DMS53 (cell line): ENCODE measurements at places on chromosomes 3 and 15.

DNA sequence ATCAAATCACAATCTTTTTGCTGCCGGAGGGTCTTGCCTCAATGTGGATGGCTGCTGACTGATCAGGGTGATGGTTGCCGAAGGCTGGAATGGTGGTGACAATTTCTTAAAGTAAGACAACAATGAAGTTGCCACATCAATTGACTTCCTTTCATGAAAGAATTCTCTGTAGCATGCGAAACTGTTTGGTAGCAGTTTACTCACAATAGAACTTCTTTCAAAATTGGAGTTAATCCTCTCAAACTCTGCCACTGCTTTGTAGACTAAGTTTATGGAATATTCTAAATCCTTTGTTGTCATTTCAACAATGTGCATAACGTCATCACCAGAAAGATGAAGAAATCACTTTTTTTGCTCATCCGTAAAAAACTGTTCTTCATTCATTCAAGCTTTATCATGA lies 65.8 kb downstream of the B3GNT5 start:
- DNase-seq, result no peak

GRCh38 chr15:77568014-77568972 lies 64.4 kb downstream of the LINGO1 start:
- DNase-seq, result no peak

GRCh38 chr3:155891321-155891720 lies 20.9 kb downstream of the GMPS start:
- no peak for DNase-seq

DNA sequence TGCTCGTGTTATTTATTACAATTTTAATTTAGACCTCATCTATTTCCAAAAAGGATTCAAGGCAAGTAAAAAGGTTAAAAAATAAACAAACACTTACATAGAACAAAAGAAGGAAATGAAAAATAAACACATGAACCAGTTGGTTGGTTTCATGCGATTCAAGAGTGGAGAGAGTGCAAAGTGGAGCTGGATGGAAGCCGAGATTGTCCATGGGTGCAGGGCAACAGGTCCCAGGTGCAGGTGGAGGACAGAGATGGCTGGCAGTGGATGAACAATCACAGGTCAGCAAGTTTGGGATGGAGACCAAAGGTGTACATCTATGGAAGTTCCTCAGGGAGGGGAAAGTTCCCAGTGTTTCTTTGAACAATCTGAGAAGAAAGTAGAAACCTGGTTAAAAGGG lies 11.6 kb upstream of the SEMA5B start:
- peak; percentile 46 for DNase-seq

DNA sequence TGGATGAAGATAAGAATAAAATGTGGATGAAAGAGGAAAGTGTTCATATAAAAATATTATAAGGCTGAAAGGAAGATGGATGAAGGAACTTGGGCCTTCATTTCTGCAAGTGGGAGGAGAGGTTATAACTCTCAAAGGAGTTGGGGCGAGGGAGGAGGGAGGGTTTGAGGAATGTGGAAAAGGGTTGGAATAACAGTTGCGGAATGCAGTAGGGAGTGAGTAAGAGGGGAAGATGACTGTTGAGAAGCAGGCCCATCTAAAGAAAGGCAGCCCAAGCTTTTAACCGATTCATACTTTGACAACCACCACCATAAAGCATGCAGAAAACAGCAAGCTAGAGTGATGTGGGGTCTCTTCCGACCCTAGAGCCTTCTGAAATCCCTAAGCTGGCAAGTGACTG lies 8.3 kb upstream of the TM4SF4 start:
- no peak for DNase-seq

- DNase-seq, result peak; percentile 74
These were observed at the start of gene IL17RD for GRCh38 chr3:57164657-57165573. Gene IL17RD, minus strand, starts transcription at chr3:57165353. Its CDS starts 67 bp downstream, at chr3:57165286.

- no peak for DNase-seq
These were observed 15.8 kb downstream of the PLXNA1 start for GRCh38 chr3:126998728-126999127.

DNA sequence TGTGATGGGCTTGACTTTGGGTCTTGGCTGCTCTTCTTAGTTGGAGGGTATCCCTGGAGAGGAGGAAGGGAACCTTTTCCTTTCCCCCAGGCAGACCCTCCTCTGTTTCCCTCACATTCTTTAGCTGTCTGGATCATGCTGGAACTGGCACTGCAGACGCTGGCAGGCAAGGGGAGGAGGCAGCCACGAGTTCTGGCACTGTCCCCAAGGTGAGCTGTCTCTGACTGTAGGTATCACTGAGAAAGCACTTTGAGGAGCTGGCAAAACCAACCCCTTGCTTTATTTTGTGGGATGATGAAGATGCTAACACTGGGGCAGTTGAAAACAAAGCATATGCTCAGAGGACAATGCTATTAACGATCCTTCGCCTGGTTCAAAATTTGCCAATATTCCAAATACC lies 175.0 kb downstream of the SOX2 start:
- no peak for DNase-seq

GRCh38 chr3:88589138-88589537 lies 439.4 kb downstream of the C3orf38 start:
- DNase-seq, result no peak

- no peak for DNase-seq
These were observed 20.0 kb upstream of the TEX55 start for GRCh38 chr3:119125742-119126504.

DNA sequence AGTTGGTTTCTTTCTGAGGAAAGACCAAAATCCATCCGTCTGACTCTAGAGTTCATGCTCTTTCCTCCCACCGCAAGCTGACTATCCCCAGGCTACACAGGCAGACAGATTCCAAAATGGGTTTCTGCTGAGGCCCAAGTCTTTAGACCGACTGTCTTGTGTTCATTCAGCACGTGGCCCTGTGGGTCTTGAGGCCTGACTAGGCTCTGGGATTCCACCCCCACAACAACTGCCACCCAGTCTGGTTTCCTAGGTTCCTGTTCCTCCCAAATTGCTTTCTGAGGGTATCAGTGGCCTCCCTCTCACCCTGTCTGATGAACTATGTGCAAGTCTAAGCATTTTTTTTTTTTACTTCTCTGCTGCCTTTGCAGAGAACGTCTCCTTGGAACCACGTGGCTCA lies 67.7 kb downstream of the CYP19A1 start:
- DNase-seq, result no peak

GRCh38 chr3:45676325-45677032 lies 12.7 kb upstream of the SACM1L start:
- DNase-seq, result no peak

DNA sequence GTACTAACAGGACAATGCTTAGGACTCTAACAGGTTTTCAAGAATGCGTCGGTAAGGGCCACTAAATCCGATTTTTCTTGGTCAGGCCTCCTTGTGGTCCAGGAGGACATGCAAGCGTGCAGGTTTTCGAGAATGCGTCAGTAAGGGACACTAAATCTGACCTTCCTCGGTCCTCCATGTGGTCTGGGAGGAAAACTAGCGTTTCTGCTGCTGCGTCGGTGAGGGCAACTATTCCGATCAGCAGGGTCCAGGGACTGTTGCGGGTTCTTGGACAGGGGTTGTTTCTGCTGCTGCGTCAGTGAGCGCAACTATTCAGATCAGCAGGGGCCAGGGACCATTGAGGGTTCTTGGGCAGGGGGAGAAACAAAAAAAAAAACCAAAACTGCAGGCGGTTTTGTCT lies 7.8 kb upstream of the UBP1 start:
- DNase-seq, result no peak

GRCh38 chr3:179794355-179794754 lies 141.5 kb downstream of the USP13 start:
- no peak for DNase-seq

- DNase-seq, result no peak
These were observed 48.2 kb upstream of the TEX264 start for GRCh38 chr3:51622868-51623267.

DNA sequence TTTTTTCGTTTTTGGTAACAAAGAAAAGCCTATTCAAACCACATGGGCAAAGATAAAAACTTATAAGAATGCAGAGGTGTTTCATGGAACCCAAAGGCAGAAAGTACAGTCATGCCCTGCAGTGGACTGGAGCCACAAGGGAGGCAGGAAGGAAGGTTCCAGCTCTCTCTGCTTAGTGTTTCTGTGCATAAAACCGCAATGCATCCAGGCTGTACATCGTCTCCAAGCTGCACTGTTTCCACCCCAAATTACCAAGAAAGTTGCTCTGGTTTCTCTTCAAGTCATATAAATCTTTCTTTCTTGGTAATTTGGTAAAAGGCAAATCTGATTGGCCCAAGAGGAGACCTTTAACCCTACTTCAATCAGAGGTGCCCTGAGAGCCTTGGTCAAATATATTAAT lies 15.8 kb downstream of the TRAT1 start:
- no peak for DNase-seq

DNA sequence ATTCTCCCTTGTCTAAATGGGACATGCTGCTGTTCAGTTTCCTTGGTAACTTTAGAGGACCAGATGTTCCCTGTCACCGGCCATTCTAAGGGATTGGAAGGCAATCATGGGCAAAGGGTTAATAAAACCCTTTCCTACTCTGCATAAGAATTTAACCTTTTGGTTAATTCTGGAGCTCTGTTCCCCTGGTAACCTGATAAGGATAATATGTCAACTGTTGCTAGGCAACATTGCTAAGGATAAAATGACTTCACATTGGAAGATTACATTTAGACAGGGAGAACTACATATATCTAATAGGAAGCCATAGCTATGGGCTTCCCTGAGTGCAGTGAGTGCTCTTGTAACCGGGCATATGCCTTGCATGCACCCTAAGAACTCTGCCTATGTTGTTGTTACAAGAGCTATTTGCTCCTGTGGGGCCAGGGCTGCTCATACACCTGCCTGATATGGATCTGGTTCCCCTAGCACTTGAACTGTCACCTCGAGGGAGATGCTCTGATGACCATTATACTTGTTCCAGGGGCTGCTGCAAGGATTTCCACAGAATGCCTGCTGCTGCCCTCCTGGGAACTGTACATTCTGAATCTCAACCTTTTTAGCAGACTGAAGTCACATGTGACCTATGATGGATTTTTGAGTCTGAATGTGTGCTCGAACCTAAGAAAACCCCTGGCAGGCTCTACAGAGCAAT lies 326.3 kb upstream of the PDZRN3 start:
- DNase-seq, result peak; percentile 1

DNA sequence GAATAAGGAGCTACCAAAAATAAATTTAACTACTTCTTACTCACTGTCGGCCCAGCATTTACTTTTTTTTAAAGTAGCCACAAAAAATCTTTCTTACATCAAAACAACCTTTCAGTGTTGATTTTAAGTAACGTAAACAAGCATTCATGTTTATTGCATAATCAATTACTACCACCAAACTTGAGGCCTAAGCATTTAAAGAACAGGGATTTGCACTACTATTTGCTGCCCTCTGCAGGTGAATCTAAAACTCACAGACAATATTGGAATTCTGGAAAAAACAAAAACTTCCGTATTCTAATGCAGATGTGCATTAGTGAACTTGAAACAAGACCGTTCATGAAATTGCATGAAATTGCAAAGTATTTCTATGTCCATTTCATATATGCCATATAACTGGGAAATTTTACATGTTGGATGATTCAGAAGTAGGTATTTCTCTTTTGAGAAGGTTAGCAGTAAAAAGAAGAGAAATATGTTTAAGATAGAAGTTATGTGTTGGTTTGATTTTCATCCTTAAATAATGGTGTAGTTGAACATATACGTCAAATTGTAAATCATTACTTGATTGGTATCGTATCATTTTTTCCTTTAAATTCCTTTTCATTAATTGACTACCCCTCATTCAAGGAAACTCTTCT lies 55.6 kb downstream of the CGGBP1 start:
- DNase-seq, result peak; percentile 41

- no peak for DNase-seq
These were observed 1190.0 kb upstream of the ALCAM start for GRCh38 chr3:104176706-104177105.

- no peak for DNase-seq
These were observed 13.2 kb downstream of the PRR23E start for GRCh38 chr3:127206154-127206553.

DNA sequence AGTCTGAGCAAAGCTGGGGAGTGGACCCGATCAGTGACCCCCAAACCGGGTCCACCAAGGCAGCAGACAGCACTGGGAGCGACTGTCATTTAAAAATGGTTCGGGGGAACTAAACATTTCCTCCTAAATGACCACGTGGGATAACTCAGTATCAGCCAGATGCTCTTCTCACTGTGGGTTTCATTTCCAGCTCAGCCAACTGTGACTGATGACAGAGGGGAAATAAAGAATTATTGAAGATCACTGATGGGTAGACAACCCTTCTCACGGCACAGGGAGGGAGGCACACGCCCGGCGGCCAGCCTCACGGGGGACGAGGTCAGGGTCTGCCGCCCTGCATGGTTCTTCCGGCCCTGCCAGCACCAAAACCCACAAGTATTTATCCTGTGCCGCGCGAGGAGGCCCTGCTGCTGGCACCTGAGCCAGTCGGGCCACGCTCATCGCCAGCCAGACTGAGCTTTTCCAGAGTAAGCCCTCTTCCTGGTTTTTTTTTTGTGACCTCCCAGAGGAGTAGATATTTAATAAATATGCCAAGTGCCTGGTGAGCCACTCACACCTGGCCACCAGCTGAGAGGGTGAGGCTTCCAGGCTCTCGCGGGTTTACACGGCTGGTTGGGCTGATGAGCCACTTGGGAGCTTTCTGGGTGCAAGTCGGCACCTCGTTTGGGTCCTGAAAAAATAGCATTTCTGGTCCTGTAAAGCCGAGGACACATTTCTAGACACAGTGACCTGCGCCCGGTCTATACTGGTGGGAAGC lies 6.2 kb downstream of the MELTF start:
- peak; percentile 93 for DNase-seq

- peak; percentile 55 for DNase-seq
These were observed at the start of gene PRRT3 for GRCh38 chr3:9951962-9952805. Gene PRRT3, minus strand, starts transcription at chr3:9952408. Its CDS starts 2,293 bp downstream, at chr3:9950115.

- no peak for DNase-seq
These were observed 43.6 kb upstream of the APH1B start for GRCh38 chr15:63233667-63234423.

- peak; percentile 81 for DNase-seq
These were observed 134.0 kb downstream of the TPRA1 start for GRCh38 chr3:127456471-127457093.

DNA sequence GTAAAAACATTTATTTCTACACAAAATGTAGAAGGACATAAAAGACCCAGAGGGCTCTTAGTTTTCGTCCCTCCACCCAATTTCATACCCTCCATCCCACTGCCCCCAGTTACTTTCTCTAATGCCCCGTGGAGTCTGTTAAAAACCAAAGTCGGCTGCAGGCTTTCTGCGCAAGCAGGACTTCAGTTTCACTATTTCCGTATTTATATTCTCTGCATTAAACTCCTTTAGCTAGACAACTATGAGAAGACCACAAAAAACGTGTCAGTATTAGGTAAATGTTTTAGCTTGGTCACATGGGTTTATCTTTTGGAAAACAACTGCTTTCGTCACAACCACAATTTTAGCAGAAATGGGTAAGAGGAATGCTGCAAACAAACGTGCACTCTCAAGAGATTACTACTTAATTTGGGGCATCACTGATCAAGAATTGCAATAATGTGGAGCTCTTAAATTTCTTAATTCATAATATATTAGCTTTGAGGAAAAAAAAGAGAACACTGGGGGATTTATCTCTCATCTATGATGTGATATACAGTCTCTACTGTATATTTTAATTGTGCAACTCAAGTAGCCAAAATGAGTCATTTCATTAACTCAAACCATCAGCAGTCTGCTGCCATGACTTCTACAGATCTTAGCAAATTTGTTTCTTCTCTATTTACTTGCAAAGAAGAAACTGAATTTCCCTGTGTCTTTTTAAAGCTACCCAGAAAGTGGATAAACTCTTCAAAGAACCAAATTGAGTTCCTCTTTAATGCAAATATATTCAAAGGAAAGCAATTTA lies 740 bp upstream of the NSMCE3 start:
- peak; percentile 25 for DNase-seq
